ENCODE measurements at places on chromosomes 5 and 9. TPM values are rescaled to one million over a fixed set of nuclear protein-coding genes. Genes with fewer than 3 reads are reported as not detected.

The ZNF608 gene
- 30.1 TPM for total RNA-seq

The RAD17 gene
- total RNA-seq: 17.5 TPM

The MAP1B gene
- 69.9 TPM for total RNA-seq

The ENTREP1 gene
- 6.9 TPM for total RNA-seq

The IFNB1 gene
- total RNA-seq: not detected

The LAMC3 gene
- 3.9 TPM for total RNA-seq

The PHF24 gene
- 0.26 TPM for total RNA-seq

The PCDHAC1 gene
- 1.8 TPM for total RNA-seq

The ADCY2 gene
- 0.52 TPM for total RNA-seq

The FGF18 gene
- total RNA-seq: not detected
